Stimulated activated CD4-positive, alpha-beta T cell treated with anti-CD3 and anti-CD28 coated beads, Interleukin-1b, Interleukin-23, amount 100 ng/mL, for 48 hours (primary cell): ENCODE measurements at places on chromosomes 6 and 20.

DNA sequence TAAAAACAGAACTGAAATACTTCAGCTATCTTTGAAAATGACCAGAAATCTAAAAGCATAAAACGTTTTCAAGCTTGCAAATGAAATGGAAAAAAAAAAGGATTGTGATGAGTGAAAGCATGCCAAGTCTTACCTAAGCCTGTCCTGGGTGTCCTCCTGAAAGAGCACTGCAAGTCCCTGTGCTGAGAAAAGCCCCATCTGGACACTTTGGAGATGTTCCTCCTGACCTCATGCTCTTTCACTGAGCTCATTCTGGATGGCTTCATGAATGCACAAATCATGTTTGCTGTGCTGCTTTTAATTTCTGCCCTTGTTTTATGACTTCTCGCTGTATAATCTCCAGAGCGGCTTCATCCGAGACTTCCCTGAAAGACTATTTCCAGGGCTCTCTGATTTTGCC, 136.0 kb downstream of the SOD2 start:
- DNase-seq: no peak

DNA sequence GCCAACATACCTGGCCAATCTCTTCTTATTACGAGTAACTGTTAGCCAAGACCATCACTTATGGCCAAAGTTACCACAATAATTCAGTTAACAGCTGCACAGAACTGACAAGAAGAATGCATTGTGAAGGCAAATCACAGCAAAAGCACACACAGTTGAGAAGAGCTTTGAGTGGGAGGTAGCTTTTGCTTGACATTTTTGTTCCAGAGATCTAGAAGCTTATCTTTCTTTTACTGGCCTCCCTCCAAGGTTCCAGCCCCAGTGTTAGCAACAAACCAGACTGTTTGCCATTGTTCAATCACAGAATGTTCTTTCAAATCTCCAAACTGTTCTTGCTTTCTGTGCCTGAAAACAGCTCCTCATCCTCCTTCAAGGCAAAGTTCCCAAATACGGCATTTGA, 35.9 kb upstream of the IRAK1BP1 start:
- DNase-seq: no peak

GRCh38 chr6:22290045-22290444, 6.8 kb downstream of the PRL start:
- DNase-seq: no peak

DNA sequence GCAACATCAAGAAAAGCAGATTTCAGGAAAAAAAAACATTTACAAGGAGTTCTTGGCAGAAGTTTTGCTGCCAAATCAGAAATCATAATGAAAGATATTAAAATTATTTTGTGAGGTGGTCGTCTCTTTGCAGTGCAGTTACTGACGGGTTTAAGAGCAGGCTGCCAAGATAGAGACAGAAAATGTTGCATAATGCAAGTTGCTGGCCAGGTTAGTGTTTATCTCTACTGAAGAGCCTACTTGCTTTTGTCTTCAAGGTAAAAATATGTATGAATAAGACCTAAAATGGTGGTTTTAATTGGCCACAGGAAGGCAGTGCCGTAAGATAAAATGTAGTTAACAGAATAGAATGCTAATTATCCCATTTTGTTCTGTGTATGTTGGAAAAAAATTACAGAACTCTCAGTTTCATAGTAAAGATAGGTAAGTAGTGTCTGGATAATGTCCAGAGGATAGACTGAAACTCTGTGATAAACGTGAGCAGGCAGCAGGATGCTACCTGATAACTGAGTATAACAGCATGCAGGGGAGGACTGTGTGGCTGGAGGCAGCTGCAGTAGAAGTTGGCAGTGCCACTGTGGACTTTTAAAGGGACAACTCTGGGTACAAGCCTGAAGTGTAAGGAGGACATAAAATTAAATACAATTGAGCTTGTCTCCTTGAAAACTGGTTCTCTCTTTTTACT, 13.9 kb downstream of the FOXO3 start:
- DNase-seq: no peak

DNA sequence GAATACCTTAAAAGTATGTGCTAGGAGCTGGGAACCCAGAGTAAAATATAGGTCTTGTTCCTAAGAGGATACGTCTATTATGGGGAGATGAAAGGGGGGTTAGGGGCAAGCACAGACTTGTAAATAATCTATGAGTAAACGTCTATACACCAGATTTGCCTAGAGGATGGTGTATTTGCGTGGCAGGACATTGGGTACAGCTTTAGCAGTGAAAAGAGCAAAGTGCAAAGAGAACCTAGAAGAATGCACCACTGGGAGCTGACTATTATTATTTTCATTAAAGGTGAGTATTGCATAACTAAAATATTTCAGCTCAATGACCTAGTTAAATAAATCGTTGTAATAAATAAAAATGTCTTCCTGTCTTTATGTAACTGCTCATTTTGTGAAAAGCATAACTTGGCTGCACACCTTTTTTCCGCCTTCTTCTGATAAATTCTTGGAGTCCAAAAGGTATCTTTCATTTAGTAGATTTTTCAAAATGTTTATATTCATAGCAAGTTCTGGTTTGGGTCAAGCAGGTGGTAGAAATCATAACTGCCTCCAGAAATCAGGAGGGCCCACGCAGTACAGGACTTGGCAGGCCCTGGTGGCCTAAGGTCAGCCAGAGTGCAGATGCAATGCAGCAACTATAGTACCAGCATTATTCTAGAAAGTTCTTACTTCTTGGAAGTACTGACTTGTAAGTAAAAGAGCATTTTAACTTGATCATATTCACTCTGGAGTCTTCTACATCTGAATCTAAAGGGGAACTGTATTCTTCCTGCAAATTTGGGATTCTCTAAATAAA, 357.2 kb downstream of the PLCB1 start:
- DNase-seq: no peak

GRCh38 chr6:34031625-34032383, 114.1 kb downstream of the GRM4 start:
- DNase-seq: no peak

DNA sequence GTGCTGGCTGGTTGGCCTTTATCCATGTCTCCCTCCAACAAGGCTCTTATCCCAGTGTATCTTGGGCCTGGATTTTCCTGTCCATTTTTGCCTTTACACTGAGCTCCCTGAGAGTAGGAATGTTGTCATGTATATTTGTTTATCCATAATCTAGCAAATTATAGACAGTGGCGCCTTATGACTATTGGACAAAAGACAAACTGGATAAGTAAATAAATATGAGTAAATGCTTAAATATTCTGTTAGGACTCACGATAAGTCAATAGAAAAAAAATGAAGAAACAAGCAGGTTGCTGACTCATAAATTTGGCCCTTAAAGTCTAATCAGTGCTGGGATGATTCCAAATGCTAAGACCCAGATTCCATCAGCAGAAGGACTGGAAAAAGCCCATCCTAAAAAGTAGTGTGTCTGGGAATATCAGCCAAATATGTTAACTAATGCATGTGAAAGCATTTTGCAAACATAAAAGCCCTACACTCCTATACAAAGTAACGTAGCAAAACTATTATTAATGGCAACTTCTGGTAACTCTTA, 55.0 kb upstream of the PCSK2 start:
- DNase-seq: no peak
